ENCODE measurements at places on chromosomes 6 and 20.

- DNase-seq: no peak
These were observed 835.3 kb upstream of the CITED2 start for GRCh38 chr6:140209775-140210174.

DNA sequence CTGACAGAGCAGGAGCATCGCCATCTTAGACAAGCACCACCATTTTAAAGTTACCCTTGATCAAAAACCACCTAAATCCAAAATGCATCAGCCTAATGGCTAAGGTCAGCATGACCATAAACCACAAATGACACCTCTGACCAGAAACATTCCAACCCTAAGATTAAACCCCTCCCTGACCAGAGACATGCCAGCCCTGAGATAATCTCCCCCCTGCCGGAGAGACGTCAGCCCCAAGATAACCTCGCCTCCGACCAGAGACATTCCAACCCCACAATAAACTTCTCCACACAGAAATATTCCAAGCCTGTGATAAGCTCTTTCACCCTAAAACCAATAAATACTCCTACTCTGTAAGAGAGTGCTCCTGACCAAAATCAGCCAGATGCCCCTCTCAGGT lies 53.5 kb downstream of the PXDC1 start:
- no peak for DNase-seq

DNA sequence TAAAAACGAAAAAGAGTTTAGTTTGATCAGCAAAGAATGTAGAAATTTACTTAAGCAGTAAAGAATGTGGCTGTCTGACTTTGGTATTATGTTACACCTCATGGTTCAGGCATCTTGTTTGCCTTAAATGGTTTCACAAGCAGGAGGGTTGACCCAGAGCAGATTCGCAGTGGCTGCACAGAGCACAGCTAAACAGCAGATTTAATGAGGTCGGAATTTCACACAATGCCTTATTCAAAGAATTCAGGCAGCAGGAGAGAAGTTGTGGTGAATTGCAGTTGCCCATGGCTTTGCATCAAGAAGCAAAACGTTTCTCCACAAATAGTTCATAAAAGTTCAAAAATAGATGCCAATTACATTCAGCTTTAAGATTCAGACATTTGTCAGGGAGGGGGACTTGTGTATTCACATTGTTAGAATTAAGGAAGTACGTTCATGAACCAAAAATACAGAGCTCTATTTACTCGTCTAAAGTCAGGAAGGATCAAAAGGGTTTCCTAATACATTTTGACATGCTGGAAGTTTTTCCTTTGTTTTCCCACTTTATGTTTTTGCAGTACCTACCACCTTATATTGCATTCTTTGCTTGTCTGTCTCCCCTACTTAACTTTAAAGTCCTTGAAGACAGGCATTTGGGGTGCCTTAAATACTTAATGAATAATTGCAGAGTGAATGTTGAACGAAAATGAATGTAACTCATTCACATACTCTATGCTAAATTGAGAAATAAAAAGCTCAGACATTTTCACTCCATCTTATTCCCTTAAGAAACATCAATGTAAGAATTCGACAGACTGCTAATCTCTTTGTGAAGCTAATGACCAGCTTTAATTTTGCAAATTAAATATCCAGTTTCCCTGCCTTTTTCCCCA lies 1163.6 kb upstream of the CITED2 start:
- no peak for DNase-seq

GRCh38 chr6:109316909-109317308 lies 65.4 kb downstream of the CD164 start:
- no peak for DNase-seq

DNA sequence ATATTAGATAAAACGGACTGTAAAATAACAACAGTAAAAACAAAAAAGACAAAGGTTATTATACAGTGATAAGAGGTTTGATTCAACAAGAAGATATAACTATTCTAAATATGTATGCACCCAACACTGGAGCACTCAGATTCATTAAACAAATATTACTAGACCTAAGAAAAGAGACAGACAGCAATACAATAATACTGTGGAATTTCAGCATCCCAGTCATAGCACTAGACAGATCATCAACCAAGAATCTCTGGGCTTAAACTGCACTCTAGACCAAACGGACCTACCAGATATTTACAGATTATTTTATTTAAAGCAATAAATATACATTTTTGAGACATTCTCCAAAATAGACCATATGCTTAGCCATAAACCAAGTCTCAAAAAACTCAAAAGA lies 263.8 kb downstream of the C6orf118 start:
- DNase-seq: no peak

All from hypothalamus (tissue), 51 donors.